ENCODE measurements at places on chromosomes 16 and 17.
A peak's percentile ranks its signal among the peaks of the same experiment; 100 is the strongest.

DNA sequence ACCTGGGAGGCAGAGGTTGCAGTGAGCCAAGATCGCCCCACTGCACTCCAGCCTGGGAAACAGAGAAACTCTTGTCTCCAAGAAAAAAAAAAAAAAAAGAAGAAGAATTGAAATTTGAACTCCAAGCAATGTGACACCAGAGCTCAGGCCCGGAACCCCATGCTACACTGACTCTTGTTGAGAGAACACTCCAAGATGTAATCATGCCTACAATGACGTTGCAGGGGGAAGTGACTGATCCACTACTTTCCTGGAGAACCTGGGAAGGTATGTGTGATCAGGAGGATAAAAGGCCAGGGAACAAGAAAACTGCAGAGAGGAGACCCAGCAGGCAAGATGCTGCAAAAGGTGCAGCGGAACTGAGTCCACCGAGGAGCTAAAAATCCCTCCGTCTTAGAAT is 57.9 kb downstream of the ADCY9 start:
- no peak for DNase-seq

GRCh38 chr17:36939052-36939801 is 2.0 kb downstream of the LHX1 start:
- no peak for DNase-seq

DNA sequence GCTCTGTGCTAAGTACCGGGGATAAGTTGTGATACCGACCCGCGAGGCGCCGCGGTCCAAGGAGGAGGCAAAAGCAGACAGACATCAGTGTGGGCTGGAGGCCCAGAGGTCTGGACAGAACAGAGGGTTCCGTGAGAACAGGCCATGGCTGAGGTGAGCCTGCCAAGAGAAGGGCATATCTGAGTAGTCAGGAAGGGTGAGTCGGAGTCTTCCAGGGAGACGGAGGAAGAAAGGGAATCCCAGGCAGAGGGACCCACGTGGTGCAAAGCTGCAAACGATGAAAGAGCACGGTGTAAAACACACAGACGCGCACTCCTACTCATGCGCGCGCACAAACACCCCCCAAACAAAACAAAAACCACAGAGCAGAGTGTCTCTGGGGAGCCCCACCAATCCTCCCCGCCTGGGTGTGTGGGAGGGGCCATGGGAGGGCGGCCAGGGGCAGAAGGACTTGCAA is 18.1 kb downstream of the RHBDL3 start:
- DNase-seq, result no peak

GRCh38 chr17:75753514-75754377 is 11.2 kb downstream of the GALK1 start:
- DNase-seq, result no peak

- no peak for DNase-seq
Measured at GRCh38 chr16:2520784-2521531, 787 bp downstream of the AMDHD2 start.

- no peak for DNase-seq
Measured at GRCh38 chr16:84175350-84176081, 11.3 kb downstream of the TAF1C start.

DNA sequence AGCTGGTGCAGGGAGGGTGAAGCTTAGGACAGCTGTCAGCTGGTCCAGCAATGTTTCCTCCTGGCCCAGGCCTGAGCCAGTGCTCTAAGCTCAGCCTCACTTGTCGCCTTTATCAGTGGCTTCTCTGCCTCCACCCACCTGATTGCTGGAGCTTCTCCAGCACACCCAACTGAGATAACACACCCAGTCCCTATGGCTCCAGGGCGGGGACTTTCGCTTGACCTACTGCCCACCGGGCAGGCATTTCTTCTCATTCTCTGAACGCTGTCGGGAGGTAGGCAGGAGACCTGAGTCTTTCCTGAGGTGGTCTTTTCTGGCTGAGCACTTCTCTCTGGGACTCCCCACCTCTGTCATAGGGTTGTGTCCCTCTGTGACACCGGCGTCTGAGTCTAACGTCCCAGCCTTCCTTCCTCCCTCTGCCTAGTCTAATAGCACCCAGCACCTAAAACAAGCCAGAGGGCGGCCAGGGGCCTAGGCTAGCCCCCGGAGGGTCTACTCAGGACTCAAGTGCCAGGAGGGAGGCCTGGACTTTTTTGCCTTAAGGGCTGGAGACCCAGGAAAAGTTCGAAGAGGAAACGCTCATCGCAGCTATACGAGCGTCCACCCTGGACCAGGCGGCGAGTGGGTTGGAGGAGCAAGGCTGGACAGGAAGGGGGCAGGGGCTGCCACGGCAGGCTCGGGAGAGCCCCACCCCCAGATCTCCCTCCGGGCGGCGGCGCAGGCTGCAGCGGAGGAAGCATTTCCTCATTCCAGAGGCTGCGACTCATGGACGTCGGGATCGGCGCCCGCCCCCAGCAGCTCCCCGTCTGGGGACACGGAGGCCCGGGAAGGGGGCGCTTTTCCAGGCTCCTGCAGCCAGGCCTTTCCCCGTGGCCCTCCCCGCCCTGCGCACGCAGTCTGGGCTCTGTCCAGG is 756 bp downstream of the TAX1BP3 start:
- DNase-seq, result peak; percentile 54

DNA sequence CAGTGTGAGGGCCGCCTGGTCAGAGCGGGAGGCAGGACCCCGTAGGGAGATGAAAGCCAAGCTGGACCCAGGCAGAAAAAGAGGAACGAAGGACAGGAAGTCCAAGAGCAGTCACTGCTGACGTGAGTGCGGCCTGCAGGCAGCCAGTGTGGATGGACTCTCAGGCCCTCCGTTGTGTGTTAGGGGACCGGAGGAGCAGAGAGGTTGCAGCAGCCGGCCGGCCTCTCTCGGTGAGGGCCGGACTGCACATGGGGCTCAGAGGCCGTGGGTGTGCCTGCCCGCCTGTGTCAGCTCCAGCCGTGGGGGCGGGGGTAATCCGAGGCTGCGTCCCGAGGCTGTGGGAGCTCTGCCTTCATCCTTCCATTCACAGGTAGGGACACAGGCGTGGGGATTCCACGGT is 67.4 kb downstream of the JPH3 start:
- no peak for DNase-seq

All from kidney epithelial cell (primary cell).